ENCODE measurements at places on chromosomes 2 and 18. TPM values are rescaled to one million over a fixed set of nuclear protein-coding genes. Genes with fewer than 3 reads are reported as not detected.

KCNJ3 gene
- total RNA-seq = not detected

KCNS3 gene
- 7.9 TPM for total RNA-seq

LHCGR gene
- not detected for total RNA-seq

GLI2 gene
- 30.3 TPM for total RNA-seq

GRB14 gene
- 0.63 TPM for total RNA-seq

SPATA3 gene
- not detected for total RNA-seq

ARHGEF33 gene
- 0.06 TPM for total RNA-seq

RETSAT gene
- total RNA-seq = 39.1 TPM

IL1RL2 gene
- total RNA-seq = 0.11 TPM

PROC gene
- total RNA-seq = 0.58 TPM

SULT1C2 gene
- total RNA-seq = not detected

LRRTM1 gene
- total RNA-seq = not detected

CCBE1 gene
- 13.9 TPM for total RNA-seq

TXNDC2 gene
- total RNA-seq = 0.87 TPM

PPP1R7 gene
- total RNA-seq = 21.4 TPM

ADD2 gene
- 16.0 TPM for total RNA-seq

C2orf80 gene
- total RNA-seq = not detected

CNTNAP5 gene
- total RNA-seq = not detected

FBXO48 gene
- 0.52 TPM for total RNA-seq

CFC1 gene
- not detected for total RNA-seq

NAT8 gene
- total RNA-seq = not detected

POMC gene
- not detected for total RNA-seq

GKN2 gene
- total RNA-seq = not detected

VWA3B gene
- not detected for total RNA-seq

FAM237A gene
- not detected for total RNA-seq

MORN2 gene
- 9.6 TPM for total RNA-seq

CXCR2 gene
- not detected for total RNA-seq

GATA6 gene
- total RNA-seq = 24.1 TPM

MRO gene
- total RNA-seq = 0.55 TPM

CCDC85A gene
- total RNA-seq = 1.1 TPM

CSRNP3 gene
- total RNA-seq = 8.3 TPM

FOXD4L1 gene
- 0.33 TPM for total RNA-seq

PECR gene
- total RNA-seq = 23.0 TPM

BMP10 gene
- total RNA-seq = not detected

PPP1R1C gene
- 1.5 TPM for total RNA-seq

TUBB8B gene
- not detected for total RNA-seq
